ENCODE measurements at places on chromosomes 7 and 10.

- no peak for DNase-seq
Measured at GRCh38 chr10:59631882-59632807, 77.5 kb downstream of the SLC16A9 start.

DNA sequence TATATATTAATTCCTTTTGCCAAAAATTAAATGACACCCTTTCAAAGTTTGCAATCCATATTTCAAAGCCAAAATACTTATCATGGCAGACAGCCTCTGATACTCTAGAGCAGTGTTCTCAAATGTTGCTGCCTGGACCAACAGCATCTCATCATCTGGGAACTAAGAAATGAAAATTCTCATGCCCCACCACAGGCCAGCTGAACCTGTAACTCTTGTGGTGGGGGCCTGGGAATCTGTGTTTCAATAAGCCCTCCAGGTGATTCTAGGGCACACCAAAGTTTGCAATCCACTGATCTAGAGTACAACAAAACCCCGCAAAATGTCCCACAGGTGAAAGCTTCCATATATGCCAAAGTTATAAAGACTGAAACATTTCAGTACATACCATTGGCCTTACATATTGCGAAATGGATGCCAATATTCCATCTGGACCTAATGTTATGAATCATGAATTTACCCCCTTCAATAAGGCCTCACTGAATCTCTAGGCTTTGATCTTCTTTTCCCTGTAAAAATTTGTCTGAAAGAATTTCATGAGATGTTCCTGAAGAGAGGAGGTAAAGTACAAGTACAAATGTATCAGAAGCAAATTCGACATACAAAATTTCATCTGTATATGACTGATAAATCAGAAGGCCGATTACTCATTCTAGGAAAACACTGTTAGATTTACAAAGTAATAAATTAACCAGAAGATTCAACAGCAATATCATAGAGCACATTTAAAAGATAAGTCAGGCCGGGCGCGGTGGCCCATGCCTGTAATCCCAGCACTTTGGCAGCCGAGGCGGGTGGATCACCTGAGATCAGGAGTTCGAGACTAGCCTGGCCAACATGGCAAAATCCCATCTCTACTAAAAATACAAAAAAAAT is 25.3 kb upstream of the EPC1 start:
- no peak for DNase-seq

DNA sequence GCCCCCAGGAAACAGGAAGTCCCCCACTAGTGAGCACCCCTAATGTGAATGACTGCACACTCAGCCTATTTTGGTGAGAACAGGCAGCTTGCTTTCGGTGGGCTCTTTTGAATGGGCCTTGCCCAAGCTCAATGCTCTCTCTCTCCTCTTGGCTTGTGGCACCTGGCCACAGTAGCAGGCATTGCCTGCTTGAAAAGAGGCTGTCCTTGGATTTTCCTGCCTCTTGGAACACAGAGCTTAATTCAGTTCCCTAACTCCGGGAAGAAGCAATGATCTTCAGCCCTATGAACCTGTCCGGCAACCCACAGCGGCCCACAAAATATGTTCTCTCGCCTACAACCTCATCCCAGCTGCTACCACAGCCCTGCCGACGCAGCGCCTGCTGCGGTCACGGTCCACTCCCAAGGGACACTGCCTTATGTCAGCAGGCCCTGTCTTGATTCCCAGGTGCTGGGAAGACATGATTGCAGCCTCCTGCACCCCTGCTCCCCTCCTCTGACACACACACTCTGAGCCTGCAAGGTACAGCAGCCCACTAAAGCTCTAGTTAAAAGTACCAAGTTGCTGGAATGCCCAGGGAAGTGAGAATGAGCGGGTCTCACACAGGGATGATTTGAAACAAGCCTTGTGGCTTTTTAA is 715.5 kb upstream of the GALNT17 start:
- DNase-seq: no peak

DNA sequence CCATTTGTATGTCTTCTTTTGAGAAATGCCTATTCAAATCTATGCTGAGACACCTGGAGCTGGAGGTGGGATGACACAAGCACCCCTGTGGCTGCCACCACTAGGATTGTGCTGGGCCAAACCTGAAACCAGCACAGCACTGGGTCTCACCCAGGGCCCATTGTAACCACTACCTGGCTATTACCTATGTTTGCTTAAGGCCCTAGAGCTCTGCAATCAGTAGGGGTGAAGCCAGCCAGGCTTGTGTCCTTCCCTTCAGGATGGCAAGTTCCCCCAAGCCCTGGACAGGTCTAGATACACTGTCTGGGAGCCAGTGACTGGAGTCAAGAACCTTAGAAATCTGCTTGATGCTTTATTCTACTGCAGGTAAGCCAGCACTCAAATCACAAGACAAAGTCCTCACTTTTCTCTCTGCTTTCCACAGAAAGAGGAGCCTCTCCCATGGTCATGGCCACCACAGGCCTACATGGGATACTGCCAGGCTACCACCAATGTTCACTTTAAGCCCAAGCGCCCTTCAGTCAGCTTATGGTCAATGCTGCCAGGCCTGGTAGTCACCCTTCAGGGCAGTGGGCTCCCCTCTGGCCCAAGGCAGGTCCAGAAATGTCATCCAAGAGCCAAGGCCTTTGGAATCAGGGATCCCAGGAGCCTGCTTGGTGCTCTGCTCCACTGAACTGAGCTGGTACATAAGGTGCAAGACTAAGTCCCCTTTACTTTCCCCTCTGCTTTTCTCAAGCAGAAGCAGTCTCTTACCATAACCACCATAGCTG is 105.3 kb downstream of the BMS1 start:
- DNase-seq: no peak

DNA sequence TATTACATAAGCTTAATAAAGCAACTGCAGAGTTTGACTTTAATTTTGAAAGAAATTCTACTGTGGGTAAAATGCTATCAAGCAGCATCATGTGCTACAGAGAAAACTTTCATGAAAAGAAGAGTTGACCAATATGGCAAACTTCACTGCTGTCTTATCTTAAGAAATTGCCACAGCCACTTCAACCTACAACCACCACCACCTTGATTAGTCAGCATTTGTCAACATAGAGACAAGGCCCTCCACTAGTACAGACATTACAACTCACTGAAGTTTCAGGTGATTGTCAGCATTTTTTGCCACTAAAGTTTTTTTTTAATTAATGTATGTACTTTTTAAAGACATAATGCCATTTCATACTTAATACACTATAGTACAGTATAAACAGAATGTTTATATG is 350.3 kb downstream of the HPSE2 start:
- DNase-seq: no peak

GRCh38 chr10:97331153-97331703 is 3.3 kb downstream of the FRAT2 start:
- no peak for DNase-seq

- DNase-seq: no peak
Measured at GRCh38 chr10:71206911-71207310, 5.5 kb upstream of the UNC5B start.

DNA sequence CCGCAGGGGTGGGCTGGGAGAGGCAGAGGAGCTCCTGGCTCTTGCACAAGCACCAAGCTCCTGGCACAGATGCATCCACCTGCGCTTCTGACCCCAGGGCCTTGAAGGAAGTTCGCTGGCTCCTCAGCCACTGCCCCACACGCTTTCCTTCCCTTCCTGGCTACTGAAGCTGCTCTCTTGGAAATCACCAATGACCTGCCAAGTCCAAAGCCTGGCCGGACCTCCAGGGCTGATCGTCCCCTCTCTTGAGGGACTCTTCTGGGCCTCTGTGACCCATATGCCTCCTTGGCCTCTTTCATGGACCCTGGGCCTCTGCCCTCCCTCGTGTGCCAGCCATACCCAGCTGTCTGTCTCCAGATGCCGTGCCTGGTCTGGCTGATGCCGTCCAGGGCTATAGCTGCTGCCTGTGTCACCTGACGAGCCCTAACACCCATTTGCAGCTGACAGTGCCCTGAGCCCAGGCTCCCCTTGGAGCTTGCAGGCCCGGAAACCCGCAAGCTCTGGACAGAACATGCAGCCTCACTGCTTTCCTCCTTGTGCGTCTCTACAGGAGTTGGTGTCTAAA is 113.4 kb downstream of the PRKAG2 start:
- DNase-seq: no peak

GRCh38 chr10:3807211-3807927 is 22.4 kb upstream of the KLF6 start:
- no peak for DNase-seq

DNA sequence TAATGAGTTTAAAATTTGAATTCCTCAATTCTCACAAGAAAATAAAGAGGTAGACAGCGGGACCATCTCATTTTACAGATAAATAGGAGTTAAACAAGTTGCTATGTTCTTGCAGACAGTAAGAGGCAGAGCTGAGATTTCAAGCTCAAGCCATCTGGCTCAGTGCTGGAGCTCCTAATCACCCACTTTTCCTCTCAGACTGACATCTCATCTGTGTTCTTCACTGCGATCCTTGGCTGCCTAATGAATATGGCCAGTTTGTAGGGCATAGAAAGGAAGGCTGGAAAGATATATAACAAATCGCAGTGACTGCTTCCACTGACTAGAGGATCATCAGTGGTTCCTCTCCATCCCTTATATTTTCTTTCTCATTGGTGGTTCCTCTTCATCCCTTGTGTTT is 151.2 kb downstream of the MPP7 start:
- DNase-seq: no peak

DNA sequence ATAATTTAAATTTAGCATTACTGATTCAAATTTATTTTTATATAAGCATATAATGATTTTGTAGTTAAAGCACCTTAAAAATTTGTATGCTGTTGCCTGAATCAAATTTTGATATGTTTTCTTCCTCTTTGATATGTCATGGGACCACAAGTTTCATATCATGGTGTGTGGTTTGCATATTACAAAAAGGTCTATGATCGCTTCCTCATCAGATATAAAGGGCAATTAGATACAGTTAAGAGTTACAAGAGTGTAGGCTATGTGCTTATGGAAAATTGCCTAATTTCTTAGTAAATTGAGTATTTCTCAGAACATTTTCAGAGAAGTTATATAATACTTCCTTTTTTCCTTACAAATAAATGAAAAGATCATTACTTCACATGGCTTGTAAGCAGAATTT is 22.2 kb downstream of the MRC1 start:
- no peak for DNase-seq

DNA sequence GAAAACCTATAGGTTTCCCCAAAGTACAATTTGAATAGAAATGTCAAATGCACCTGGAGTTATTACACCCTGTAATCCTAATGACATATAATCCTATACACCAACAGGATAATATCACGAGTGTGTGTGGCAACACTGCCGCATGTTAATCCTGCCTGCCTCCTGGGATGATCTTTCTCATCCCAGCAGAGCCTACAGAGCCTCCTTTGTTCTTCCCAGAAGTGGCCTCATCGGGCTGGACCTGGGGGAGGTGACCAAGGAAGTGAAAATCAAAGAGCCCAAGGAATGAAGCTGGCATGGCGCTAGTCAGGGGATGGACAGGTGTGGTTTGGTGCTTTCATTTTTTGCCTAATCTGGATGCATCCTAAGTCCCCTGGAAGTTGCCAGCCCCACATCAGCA is 29.5 kb upstream of the LEP start:
- no peak for DNase-seq

- no peak for DNase-seq
Measured at GRCh38 chr10:17226891-17227303, 1.1 kb upstream of the VIM start.

DNA sequence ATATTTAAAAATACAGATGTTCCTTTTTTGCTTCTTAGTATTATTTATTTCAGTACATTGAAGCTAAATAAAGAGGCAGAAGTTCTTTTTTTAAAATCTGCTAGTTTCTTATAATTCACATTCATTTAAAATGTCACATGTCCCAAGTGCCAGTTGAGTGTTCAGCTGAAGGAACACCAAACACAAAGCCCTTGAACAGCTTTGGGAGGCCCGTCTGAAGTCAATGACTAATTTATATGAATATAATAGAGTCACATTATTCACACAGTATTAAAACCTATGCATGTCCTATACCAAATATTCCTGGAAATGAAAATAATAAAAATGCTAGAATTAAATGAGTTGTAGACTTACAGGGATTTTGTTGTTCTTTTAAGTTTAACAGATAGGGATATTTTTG is 70.3 kb downstream of the GNAI1 start:
- no peak for DNase-seq

DNA sequence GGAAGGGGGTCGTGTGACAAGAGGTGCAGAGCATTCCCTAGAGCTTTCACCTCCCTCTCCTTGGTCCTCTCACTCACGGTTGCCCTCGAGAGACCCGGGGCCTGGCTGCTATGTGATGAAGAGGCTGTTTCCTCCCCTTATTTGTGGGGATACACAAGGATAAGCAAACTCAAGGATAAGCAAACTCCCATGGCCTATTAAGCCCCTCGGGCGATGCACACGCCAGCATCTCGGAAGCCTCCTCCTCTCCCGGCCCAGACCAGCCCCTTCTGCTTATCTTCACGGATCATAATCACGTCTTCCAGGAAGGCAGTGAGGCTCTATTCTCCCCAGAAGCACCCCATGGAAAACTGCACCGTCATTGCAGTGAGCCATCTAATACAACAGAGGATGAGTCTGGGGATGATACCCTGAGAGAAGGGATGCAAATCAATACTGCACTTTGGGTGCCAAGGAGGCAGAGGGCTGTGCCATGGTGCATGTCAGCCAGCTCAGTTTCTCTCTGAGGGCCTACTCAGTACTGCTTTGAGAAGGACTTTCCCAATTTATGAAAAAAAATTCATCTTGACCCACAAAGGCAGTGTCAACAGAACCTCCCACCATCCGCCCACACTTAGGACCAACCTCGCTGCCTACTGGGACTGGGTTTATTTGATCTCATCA is 22.2 kb downstream of the TMEM273 start:
- DNase-seq: no peak

- no peak for DNase-seq
Measured at GRCh38 chr7:114784177-114784576, 137.7 kb upstream of the MDFIC start.

DNA sequence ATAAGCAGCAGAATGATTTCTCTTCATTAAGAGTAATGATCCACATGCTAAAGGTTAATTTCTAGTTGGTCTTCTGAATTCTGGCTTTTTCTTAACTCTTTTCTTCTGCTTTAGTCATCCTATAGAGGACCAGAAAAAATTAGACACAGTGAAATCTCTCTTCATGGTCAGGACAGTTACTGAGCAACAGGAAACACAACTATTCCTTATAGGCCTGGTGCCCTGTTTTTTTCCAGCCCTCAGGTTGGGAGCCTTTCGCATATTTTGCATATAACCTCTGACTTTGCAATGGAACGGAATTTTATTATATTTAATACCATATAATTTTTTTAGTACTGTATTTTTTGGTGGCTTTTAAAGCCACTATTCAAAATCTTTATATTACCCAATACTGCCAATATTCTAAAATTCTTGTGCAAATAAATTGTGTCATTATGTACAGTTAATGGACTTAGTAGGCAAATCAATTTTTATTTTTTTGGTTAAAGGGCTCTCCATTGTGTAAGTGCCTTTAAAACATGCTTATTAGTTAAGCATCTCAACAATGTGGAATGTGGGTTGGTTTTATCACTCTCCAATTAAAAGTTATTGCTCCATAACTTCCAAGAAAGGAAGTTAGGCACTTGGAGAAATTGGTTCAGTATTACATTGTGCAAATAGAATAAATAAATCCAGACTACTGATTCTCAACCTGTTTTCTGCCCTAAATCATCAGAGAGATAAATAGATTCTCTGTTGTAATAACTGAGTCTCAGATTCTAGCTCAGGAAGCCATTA is 22.5 kb downstream of the ARL4A start:
- no peak for DNase-seq
